ENCODE measurements at places on chromosomes 7 and 10.

- no peak for DNase-seq
Observed at GRCh38 chr10:131653140-131653539, 247.7 kb upstream of the PPP2R2D start.

GRCh38 chr7:32461484-32461883 is 28.7 kb downstream of the LSM5 start:
- no peak for DNase-seq

- DNase-seq: no peak
Observed at GRCh38 chr7:70298780-70299471, 700.7 kb downstream of the AUTS2 start.

DNA sequence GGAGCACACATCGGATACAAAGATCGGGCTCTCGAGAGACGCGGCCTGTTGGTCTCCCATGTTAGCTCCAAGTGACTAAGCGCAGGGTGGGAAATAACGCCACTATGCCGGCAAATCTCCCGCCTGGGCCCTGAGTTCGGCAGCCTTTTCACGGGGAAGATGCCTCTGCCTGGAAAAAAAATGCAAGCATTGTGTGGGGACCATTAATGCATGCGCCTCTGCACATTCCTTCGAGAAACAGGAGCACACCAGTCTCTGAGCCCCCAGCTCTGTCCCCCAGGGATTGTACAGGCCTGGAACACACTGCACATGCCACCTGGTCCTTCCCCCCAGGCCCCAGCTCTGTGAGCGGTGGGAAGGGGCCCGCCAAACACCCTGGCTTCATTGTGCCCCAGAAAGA is 44.1 kb downstream of the FBXW4 start:
- DNase-seq: no peak

GRCh38 chr10:126840576-126841135 is 64.6 kb upstream of the DOCK1 start:
- DNase-seq: no peak

DNA sequence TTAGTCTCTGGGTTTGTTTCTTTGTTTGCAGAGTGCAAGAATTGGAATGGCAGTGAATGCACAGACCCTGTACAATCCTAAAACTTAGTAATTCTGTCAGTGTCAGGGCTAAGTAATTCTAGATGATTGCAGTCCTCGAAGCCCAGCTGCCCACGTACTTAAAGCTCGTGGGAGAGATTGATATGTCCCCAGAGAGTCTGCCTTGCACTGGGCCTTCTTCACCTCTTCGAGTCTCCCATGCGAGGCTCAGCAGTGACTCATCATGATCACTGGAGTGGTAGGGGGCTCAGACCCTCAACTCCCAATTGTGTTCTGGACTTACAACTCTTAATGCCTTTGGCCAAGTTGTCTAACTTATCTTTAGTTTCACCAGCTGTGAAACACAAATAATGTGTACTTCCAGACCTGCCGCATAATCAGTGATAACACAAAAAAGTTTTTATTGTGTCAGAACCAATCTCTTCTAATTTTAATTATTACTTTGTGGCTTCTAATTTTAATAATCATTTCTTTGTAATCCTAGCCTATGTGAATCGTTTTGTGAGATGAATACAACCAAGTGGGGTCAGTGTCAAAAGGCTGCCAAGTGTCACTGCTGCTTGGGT is 345.6 kb upstream of the LRGUK start:
- DNase-seq: no peak

DNA sequence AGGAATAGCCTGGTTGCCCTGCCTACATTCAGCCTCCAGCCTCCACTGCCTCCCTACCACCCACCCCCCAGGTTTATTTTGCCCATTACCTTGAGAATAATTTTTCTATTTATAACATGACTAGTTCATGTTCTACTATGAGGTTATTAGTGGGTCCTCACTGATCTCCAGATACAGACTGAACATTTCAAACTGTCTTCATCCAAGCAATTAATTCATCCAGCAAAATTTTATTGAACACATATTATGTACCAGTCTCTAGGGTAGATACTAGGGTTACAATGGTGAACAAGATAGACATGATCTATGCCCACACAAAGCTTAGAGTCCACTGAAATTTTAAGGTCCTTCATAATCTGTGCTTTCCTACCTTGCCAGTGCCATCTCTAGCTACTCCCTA is 51.6 kb upstream of the FHIP2A start:
- DNase-seq: no peak

GRCh38 chr7:130721486-130722277 is 12.3 kb downstream of the KLF14 start:
- DNase-seq: no peak

- DNase-seq: no peak
Observed at GRCh38 chr10:71878327-71879034, 27.4 kb upstream of the PSAP start.

GRCh38 chr10:48589266-48589665 is 15.6 kb downstream of the ARHGAP22 start:
- no peak for DNase-seq

DNA sequence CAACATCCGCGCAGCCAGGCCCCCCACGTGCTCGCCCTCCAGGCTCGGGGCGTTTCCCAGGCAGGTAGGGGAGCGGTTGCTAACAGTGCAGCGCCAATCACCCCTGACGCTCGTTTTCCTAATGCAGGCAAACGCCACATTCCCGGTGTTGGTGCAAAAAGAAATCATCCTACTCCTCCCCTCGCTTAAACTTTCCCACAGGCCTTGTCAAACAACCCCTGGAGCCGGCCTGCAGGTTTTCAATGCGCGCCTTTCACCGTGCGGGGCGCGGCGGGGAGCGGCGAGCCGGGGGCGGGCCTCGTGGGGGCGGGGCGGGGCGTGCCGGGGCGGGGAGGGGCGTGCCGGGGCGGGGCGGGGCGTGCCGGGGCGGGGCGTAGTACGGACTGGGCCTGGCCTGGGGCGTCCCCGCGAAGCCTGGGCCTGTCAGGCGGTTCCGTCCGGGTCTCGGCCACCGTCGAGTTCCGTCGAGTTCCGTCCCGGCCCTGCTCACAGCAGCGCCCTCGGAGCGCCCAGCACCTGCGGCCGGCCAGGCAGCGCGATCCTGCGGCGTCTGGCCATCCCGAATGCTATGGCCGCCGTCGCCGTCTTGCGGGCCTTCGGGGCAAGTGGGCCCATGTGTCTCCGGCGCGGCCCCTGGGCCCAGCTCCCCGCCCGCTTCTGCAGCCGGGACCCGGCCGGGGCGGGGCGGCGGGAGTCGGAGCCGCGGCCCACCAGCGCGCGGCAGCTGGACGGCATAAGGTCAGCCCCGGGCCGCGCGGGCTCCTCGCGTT is at the start of gene ECHDC3:
Gene ECHDC3, plus strand, starts transcription at position 374 of the 770 bp plus-strand sequence. Its CDS starts 195 bp downstream, at position 569.
- no peak for DNase-seq

DNA sequence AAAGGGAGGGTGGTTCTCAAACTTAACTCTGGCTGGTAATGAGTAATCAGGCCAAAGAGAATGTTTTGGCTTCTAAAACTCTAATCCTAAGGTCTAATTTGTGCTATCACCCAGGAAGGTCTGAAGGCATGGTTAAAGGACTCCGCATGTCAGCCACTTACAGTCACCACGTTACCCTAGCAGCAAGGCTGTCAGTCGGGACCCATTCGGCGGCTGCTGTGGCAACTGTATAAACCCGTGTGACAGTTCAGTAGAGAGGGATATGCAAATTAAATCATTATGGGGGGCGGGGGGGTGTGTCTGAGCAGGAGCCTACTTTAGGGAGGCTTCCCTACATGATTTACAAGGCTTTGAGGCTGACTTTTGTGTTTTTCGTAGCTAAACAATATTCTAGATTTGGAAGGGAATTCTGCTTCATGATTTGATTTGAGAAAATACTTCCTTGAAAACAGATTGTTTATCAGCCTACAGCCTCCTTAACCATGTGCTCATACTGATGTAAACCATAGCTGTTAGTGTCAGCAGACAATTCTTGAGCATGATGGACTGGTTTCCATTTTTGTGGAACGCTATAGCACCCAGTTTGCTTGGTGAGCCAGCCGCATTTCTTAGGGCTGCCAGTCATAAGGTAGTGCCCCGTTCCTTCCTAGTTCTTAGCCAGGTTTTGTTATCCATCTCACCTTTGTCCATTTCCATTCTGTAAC is 284.4 kb downstream of the USP6NL start:
- no peak for DNase-seq

GRCh38 chr10:121054874-121055273 is 203.7 kb downstream of the WDR11 start:
- no peak for DNase-seq

GRCh38 chr7:150367677-150368095 is 936 bp upstream of the REPIN1 start:
- no peak for DNase-seq

- DNase-seq: no peak
Observed at GRCh38 chr10:29828440-29828894, 193.7 kb upstream of the SVIL start.

- no peak for DNase-seq
Observed at GRCh38 chr7:129351320-129351719, 82.9 kb upstream of the STRIP2 start.

- DNase-seq: peak; percentile 3
Observed at GRCh38 chr10:25174461-25175230, at the start of gene GPR158. GPR158 (plus strand) TSS chr10:25175001; CDS start chr10:25175421, 420 bp downstream.

GRCh38 chr10:48574817-48575380 is 30.0 kb downstream of the ARHGAP22 start:
- no peak for DNase-seq

DNA sequence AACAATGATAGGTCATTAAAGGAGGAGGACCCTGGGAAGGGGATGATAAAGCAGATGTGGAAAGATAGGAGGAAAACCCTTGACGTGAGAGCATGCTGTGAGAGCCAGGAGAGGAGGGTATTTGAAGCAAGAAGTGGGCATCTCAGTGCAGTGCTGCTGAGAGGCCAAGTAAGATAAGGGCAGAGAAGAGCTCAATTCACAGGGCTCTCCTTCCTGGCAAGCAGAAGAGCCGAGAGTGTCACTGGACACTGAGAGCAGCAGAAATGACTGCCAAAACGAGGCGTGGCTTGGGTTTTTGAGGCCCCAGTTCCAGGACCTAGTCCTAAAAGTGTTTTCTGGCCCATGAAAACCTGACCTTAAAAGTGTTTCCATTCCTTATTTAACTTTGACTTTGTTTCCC is 213.5 kb downstream of the LHFPL3 start:
- DNase-seq: no peak

DNA sequence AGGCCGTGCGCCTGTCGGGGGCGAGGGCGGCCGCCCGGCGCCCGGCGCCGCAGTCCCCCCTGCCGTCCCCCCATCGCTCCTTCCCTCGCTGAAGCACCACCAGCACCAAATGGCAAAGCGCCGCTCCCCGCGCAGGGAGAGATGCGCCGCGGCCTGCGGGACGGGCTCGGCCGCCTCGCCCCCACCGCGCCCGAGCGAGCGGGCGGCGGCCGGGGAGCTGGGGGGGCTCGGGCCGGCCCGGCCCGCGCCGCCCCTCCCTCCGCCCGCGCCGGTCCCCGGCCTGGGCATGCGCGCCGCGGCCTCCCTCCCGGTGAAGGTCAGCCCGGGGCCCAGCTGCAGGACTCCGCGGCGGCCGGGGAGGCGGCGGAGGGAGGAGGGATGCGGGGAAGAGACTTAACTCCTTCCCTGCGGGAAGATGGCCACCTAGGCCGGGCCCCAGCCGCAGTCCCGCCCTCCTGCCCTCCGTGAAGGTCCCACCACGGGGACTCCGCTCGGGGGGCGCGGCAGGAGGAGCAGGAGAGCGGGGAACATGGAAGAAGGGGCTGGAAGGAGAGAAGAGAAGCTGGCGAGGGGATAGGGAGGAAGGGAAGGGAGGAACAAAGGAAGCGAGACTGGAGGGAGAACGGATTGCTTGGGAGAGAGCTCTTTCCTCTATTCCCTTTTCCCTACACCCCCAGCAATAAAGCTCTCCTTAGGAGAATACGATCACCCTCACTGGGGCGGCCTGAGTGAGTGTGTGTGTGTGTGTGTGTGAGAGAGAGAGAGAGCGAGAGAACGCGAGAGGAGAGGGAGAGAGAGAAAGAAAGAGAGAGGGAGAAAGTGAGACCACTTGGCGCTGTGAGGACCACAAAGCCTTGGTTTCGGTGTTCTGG is 3.4 kb upstream of the SMARCD3 start:
- no peak for DNase-seq

DNA sequence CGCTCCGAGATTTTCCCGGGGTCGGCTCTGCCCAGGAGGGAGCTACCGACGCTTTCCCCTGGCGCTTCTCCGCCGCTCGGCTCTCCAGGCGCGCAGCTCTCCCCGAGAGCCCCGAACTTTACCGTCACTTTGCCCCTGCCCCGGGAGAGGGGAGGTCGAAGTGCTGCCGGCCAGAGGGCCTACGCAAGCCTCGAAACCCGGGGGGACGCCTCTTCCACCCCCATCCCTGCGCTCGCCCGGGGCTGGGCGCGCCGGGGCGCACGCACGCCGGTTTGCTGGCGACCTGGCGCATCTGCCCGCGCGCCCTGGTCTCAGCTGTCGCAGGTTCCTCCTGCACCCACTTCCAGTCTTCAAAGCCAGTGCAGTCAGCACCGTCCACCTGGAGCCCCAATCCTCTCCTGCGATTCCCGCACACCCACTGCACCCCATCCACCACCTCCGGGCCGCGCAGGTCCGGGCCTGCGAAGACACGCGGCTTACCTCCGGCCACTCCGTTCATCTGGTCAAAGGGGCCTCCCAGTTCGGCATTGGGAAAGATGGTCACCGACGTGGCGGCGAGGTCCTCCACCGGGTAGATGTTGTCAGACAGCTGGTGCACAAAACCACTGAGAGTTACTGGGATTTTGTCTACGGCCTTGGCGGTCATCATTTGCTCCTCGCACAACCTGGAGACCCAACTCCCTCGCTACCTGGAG is 638 bp downstream of the EGR2 start:
- no peak for DNase-seq

GRCh38 chr10:14200698-14201544 is 129.8 kb downstream of the FRMD4A start:
- DNase-seq: no peak

- DNase-seq: no peak
Observed at GRCh38 chr7:90224195-90224594, 12.7 kb downstream of the STEAP2 start.

GRCh38 chr7:12524794-12525386 is 45.6 kb upstream of the SCIN start:
- DNase-seq: peak; percentile 53

GRCh38 chr7:120052884-120053382 is 220.0 kb upstream of the KCND2 start:
- no peak for DNase-seq

GRCh38 chr10:88270871-88271713 is 312.0 kb downstream of the RNLS start:
- DNase-seq: peak; percentile 80

GRCh38 chr10:59617996-59618395 is 91.7 kb downstream of the SLC16A9 start:
- no peak for DNase-seq

GRCh38 chr10:60186315-60187071 is 203.2 kb downstream of the ANK3 start:
- DNase-seq: no peak

GRCh38 chr10:132293201-132293812 is 14.4 kb downstream of the STK32C start:
- DNase-seq: no peak

GRCh38 chr10:18044976-18045720 is 93.4 kb downstream of the SLC39A12 start:
- no peak for DNase-seq
